ENCODE measurements at places on chromosomes 11 and 22.

GRCh38 chr11:15845261-15845660 lies 511.1 kb downstream of the SOX6 start:
- DNase-seq: no peak

- DNase-seq: no peak
These were observed 14.0 kb downstream of the RPUSD4 start for GRCh38 chr11:126197277-126197939.

DNA sequence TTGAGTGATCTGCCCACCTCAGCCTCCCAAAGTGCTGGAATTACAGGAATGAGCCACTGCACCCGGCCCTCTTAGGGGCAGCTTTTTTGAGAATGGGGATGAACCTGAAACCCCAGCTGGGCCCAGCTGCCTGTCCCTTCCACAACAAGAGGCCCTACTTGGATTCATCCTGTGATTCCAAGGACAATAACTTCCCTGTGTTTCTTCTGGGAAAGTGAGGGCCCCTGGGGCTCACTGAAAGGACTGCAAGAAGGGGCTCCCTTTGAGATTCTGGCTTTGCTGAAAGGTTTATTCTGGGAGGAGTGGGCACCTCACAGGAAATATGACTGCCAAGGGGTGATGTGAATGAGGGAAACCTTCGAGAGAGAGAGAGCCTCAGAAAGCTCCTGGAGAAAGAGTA lies 12.3 kb upstream of the GNAZ start:
- DNase-seq: no peak

DNA sequence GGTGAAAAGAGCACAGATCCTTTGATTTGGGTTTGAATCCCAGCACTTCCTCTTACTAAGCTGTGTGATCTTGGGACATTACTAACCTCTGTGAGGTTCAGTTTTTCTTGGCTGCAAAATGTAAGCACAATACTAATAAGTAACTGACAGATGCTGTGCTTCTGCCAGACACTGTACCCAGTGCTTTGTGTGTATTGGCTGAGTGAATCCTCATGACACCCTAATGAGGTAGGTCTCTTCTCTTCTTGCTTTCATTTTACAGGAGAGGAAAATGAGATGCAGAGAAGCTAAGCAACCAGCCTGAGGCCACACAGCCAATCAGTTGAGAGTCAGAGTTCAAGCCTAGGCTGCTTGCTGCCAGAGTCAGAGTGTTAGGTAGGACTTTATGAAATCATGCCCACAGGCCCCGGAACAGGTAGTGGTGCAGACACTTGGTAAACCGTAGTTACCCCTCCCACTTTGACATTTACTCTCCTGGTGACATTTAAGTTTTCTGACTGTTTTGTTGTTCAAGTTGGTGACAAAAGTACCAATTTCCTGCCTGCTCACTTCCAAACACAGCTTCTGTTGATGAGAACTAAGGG lies 21.2 kb downstream of the PTPRJ start:
- DNase-seq: no peak

DNA sequence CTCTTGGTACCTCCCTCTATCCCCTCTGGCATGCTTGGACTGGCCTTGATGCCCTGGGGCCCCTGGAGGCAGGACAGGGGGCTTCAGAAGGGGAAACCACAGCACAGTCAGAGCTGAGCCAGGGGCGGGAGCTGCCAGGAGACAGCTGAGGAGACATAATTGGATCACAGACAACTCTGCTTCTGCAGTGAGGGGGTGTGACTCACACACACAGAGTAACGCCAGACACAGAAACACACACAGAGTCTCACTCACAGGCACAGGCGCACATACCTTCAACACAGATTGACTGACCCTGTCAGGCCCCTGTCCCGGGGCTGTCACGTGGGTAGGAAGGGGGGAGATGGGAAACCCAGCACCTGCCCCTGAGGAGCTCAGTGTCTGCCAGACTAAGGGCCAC lies 20.6 kb downstream of the STARD10 start:
- DNase-seq: no peak

DNA sequence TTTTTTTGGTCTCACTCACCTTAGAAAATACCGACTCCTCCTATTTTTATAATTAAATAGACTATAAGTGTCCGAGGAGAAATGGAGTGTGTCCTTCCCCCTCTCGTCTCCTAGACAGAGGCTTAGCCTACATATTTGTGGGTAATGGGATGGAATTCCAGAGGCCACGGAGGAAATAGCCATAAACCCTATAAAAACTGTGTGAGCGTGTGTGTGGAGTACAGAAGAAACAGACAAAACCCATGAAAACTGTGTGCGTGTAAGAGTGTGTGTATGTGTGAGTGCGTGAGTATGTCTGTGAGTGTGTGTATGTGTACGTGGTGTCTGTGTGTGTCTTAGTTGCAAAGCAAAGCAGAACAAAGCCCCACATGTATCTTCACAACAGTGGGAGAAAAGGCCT lies 883.5 kb downstream of the OPCML start:
- no peak for DNase-seq

DNA sequence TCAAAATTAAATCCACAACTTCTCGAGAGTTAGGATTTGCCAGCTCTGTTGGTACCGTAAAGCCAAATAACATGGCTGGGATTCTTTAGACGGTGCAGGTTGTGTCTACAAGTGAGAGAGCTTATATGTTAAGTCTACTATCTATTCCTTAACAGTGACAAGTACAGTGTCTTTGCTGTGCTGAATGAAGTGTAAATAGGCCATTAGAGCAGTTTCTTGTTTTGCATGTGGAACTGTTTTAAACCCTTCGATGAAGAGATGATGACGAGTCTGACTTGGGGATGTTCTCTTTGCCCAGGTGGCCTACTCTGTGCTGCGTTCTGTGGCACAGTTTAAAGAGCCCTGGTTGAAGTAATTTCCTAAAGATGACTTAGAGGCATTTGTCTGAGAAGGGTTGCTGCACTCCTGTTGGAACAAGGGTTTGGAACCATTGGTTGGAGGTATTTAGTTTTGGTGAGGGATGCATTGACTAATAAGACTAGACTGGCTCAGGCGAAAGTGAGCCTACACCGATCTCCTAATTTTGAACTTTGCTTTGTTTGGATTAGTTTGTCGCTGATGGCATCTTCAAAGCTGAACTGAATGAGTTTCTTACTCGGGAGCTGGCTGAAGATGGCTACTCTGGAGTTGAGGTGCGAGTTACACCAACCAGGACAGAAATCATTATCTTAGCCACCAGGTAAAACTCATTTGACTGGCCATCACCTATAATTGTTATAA lies 988 bp downstream of the RPS3 start:
- peak; percentile 69 for DNase-seq

DNA sequence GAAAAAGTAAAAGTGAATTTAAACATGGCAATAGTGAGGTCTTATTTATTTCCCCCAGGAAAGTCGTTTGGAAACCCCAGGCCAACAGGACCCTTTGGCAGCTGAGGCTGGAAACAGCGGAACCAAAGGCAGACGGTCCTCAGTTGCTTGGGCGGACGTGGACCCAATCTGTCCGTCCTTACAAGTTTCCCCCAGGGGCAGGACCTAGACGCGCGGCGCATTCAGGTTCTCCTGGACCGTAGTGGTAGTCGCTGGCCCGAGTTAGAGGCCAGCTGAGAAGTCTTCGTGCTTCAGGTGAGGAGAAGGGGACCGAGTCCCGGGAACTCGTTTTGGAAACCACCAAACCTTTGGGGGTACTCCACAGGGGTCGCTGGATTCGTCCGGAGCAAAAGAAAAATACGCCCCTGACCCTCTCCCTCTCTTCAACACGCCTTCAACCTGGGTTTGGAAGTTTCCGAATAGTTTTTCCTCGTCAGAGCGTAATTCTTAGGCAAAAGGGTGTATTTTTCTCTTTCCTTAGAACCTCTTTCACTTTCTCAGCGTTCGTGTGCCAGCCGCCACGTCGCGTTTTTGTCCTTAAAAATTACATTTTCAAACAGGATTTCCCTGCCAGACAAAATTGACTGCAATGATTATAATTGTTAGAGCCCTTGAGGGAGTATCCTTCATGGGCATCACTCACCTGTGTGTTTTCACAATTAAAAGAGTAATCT lies 2.1 kb downstream of the METTL15 start:
- DNase-seq: peak; percentile 83

DNA sequence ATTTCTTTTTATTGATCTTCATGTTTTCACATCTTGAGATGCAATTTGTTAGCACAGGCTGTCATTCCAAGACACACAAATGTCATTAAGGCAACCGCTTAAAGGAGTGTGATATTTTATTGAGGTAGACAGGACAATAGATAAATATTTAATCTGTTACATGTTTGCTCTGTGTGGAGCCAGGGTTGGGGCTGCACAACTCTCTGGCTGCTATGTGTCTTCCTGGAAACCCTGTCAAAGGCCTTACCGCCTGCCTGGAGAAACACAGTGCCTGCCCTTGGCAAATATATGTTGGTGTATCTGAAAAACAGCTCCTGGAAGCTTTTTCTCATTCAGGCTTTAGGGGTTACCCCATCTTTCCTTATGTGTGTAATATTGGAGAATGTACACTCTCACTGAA lies 139.7 kb upstream of the TEAD1 start:
- no peak for DNase-seq

- no peak for DNase-seq
These were observed 33.0 kb downstream of the MCHR1 start for GRCh38 chr22:40712311-40712710.

GRCh38 chr11:36015799-36016198 lies 71.9 kb downstream of the LDLRAD3 start:
- DNase-seq: no peak

- DNase-seq: peak; percentile 48
These were observed 123.3 kb upstream of the CRYBB3 start for GRCh38 chr22:25076336-25076735.

GRCh38 chr22:43591380-43591779 lies 179.6 kb downstream of the MPPED1 start:
- DNase-seq: no peak

GRCh38 chr11:34245041-34245440 lies 112.8 kb downstream of the ABTB2 start:
- no peak for DNase-seq

- no peak for DNase-seq
These were observed 499.8 kb upstream of the CCDC90B start for GRCh38 chr11:83785942-83786341.

DNA sequence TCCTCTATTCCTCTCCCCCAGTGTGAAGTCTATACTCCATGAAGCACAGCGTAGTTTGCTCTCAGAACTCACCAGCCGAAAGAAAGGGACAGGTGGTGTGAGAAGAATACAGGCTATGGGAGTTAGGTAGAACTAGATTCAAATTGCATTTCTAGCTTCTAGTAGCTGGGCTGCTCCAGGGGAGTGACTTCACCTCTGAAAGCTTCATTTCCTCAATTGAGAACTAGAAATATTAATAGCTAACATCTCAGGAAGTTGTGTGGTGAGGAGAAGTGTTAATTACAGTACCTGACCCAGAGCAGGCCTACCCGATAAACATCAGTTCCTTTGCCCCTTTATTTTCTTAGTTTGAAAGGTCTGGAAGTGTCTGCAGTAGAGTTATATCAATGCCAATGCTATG lies 484.7 kb upstream of the TENM4 start:
- DNase-seq: no peak

DNA sequence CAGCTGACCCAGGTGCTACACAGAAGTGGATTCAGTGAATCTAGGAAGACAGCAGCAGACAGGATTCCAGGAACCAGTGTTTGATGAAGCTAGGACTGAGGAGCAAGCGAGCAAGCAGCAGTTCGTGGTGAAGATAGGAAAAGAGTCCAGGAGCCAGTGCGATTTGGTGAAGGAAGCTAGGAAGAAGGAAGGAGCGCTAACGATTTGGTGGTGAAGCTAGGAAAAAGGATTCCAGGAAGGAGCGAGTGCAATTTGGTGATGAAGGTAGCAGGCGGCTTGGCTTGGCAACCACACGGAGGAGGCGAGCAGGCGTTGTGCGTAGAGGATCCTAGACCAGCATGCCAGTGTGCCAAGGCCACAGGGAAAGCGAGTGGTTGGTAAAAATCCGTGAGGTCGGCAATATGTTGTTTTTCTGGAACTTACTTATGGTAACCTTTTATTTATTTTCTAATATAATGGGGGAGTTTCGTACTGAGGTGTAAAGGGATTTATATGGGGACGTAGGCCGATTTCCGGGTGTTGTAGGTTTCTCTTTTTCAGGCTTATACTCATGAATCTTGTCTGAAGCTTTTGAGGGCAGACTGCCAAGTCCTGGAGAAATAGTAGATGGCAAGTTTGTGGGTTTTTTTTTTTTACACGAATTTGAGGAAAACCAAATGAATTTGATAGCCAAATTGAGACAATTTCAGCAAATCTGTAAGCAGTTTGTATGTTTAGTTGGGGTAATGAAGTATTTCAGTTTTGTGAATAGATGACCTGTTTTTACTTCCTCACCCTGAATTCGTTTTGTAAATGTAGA lies 1.7 kb downstream of the MALAT1 start:
- DNase-seq: peak; percentile 75

DNA sequence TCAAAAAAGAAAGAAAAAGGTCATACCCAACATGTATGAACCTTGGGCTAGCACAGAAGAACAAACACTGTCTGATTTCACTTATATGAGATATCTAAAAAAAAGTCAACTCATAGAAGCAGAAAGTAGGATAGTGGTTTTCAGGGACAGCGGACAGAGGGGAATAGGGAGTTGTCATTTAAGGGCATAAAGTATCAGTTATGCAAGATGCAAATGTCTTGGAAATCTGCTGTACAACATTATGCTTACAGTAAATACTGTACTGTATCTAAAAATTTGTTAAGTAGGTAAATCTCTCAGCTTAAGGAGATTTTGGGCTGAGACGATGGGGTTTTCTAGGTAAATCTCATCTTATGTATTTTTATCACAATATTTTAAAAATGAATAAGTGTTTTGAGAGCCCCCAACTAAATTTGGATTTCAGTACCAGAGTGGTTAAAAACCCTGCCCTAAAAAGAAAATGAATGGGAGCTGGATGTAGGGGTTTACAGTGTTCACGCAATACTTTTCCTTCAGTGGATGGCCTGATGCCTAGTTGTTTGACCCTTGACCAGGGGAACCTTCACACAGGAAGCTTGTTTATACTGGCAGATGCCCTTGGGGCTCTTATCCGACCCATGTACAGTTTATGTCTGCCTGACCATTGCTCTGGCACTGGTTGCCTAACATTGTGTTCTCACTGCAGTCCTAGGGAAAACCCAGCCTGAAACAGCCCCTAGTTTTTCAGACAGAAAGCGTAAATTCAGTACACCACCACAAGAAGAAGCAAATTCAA lies 34.8 kb downstream of the SLC22A9 start:
- no peak for DNase-seq

All from erythroblast (primary cell).